ENCODE measurements at places on chromosomes 13 and 19.

DNA sequence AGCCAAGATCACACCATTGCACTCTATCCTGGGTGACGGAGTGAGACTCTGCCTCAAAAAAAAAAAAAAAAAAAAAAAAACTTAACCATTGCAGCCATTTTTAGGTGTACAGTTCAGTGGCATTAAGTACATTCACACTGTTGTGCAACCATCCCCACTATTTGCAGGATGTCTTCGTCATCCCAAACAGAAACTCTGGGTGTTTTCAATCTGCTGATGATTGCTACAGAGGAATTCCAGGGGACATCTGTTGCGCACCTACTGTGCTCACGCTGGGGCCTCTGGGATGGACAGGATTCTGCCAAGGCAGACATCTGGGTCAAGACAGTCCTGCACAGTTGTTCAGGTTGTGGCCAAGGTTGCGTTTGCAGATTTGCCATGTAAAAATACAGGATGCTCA lies 2.4 kb upstream of the APOC4 start:
- no peak for DNase-seq

DNA sequence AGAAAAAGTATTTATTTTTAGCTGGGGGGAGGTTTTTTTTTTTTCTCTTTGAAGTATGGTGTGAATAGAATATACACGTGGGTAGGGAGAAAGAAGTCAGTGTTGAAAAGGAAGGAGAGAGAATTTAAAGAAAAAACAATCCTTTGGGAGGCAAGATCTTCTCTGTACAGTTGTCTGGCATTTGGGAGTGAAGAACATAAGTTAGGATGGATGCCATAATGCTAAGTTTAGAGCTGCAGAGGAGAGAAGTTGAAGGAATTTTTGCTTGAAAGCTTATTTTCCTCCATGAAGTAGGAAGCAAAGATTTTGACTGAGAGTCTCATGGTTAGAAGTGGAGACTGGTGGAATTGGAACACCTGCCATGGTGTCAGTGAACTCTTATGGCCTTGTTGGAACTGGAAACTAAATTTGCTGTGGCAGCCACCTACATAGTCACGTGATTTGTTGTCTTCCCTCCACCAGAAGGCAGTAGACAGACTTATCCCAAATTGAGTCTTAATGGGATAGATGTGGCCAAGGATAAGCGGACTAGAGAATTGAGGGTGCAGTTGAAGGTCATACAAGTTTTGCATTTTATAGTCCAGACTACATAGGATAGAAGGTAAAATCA lies 22.0 kb downstream of the NDFIP2 start:
- DNase-seq: peak; percentile 6

- DNase-seq: no peak
These were observed 64.9 kb downstream of the MZT1 start for GRCh38 chr13:72662548-72662947.

DNA sequence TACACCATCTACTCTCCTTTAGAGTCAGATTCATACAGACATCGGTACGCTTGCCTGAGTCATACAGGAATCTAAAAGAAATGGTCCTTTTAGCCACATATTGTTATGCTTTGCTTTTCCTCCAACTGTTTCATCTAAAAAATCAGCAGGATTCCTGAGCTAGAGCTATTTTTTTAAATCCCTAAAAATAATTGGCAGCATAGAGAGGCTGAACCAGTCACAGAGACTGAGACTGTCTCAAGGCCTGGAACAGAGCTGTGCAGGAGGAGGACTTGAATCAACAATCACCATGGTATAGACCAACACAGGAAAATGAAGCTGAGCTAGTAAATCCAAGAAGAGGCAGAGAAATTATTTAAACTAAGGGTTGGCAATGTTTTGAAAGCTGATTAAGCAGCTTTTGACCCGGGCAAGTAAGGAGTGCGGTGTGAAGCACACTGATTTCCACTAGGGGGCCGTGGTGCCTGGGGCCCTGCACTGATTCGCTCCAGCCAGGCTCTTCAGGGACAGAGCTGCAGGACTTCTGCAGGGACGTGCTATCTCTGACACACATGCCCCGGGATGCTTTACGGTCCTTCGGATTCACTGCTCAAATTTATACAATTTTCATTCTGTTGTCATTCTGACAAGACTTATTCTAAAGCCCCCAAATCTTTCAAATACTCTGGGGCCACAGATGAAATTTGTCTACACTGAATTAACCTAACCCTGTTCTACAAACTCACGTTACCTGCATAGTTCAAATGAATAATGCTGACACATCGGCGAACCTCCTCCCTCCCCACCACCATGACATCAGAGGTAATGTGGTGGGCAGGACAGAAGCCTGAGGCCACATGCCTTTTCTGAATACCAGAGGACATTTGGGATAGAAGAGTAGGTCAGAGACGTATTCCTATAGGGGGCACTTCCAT lies 87.6 kb upstream of the SLC15A1 start:
- peak; percentile 90 for DNase-seq

- no peak for DNase-seq
These were observed 15.5 kb downstream of the CEACAM1 start for GRCh38 chr19:42512743-42513304.

DNA sequence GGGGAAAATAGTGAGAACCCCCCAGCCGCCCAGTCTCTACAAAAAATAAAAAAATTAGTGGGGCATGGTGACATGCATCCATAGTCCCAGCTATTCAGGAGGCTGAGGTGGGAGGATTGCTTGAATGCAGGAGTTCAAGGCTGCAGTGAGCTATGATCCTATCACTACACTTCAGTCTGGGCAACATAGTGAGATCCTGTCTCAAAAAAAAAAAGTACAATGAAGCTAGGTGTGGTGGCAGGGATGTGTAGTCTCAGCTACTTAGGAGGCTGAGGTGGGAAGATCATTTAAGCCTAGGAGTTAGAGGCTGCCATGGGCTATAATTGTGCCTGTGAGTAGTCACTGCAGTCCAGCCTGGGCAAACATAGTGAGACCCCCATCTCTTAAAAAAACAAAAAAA lies 8.9 kb downstream of the PCCA start:
- no peak for DNase-seq

Measured in GM23338 (cell line).